ENCODE measurements at places on chromosomes 3 and 15.

DNA sequence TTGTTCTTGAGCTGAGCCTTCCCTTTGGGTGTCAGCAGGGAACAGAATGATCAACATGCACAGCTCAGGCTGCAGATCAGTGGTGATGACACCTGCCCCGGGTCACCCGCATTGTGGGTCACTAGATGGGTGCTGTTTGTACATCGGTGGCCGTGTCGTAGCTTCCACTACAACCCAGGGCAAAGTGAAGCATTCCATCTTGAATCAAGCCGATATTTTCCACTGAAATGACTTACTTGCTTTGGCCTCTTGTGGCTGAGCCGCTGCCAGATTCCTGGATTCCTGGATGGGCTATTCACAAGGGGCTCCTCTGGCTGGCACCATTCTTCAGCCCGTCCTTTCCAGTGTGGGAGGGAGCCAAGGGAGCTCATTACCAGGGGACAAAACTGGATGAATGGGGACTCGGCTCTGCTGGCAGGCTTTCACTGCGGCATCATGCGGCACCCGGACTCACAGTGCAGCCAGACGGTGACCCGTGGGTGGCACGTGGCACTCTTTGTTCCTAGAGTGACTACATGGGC is 65.6 kb downstream of the SLCO3A1 start:
- H3K36me3 ChIP-seq, result peaks cover 6% of the 10 kb centered on the region
- no peak overlapping the region for H3K27ac ChIP-seq
- DNase-seq, result no peak
- peaks cover 17% of the 10 kb centered on the region for H3K4me1 ChIP-seq

DNA sequence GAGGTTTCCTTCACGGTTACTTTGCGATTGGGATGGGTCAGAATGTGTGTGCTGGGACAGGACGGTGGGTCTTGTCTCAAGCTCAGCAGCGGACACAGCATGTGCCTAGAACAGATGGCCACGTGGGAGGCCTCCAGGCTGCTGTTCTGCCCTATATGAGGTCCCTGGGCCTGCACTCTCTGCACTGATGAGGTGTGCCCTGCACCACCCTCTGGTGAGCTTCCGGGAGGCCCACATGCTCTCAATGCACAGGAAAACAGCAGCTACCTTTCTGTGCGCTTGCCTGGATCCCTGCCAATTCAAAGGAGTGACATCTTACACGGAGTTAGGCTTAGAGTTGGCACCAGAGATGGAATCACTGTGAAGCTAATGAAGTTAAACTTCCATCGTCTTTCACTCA is 59.8 kb downstream of the BOC start:
- peaks cover 2% of the 10 kb centered on the region for H3K27me3 ChIP-seq
- no peak overlapping the region for H3K4me3 ChIP-seq
- no peak for DNase-seq

- H3K4me3 ChIP-seq, result peak overlapping the region; percentile 64
- peak overlapping the region; percentile 77 for H3K27ac ChIP-seq
- H3K36me3 ChIP-seq, result peaks cover 14% of the 10 kb centered on the region
- DNase-seq, result no peak
- H3K27me3 ChIP-seq, result no peaks in the 10 kb centered on the region
Measured at GRCh38 chr3:179016979-179017670, 54.5 kb downstream of the ZMAT3 start.

- peaks cover 9% of the 10 kb centered on the region for H3K36me3 ChIP-seq
- H3K27ac ChIP-seq, result no peak overlapping the region
- H3K27me3 ChIP-seq, result no peaks in the 10 kb centered on the region
- H3K4me1 ChIP-seq, result no peaks in the 10 kb centered on the region
- no peak for DNase-seq
Measured at GRCh38 chr15:42825599-42825998, 88.7 kb upstream of the CDAN1 start.

GRCh38 chr3:149020196-149020838 is 29.0 kb downstream of the GYG1 start:
- peaks cover 49% of the 10 kb centered on the region for H3K36me3 ChIP-seq
- DNase-seq, result no peak
- H3K4me1 ChIP-seq, result peaks cover 7% of the 10 kb centered on the region
- H3K4me3 ChIP-seq, result no peak overlapping the region

Measured in activated CD4-positive, alpha-beta T cell treated with anti-CD3 and anti-CD28 coated beads, Interleukin-2, amount 10 ng/mL, durations not matched to agents 7 days and 5 days (primary cell).